ENCODE measurements at places on chromosomes 5 and 9.
A peak's percentile ranks its signal among the peaks of the same experiment; 100 is the strongest.

DNA sequence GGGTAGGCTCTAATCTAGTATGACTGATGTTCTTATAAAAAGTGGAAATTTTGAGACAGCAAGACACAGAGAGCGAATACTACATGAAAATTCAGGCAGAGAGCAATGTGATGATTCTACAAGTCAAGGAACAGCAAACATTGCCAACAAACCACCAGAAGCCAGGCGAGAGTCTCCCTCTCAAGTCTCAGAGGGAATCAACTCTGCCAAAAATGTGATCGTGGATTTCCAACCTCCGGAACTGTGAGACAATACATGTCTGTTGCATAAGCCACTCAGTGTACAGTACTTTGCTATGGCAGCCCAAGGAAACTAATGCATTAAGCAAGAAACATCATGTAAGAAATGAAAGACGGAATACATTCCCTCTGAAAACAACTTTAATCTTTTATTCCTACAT, 52.1 kb upstream of the CCNG1 start:
- DNase-seq: no peak

DNA sequence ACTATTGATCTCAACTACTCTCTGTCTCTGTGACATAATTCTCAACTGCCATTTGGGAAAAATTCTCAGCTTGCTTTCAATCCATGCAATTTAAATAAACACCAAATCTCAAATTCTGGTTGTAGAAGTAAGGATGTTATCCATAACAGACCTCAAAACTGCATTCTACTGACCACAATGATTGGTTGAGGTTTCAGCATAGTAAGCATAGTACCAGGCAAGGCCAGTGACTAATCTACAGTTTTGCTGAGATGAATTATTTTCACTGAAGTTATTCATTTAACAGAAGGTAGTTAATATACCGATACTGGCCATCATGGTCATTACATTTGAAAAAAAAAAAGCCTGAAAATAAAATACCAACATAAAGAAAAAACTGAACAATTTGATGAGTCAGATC, 488.0 kb upstream of the CDH18 start:
- no peak for DNase-seq

GRCh38 chr9:22413884-22414283, 32.7 kb upstream of the DMRTA1 start:
- no peak for DNase-seq

GRCh38 chr5:102545175-102545574, 46.4 kb upstream of the SLCO6A1 start:
- no peak for DNase-seq

GRCh38 chr5:111511174-111511830, 1.0 kb downstream of the STARD4 start:
- no peak for DNase-seq

GRCh38 chr5:154287136-154287535, 96.6 kb downstream of the GALNT10 start:
- no peak for DNase-seq

- peak; percentile 80 for DNase-seq
Observed at GRCh38 chr9:128026255-128026772, 40.8 kb downstream of the NAIF1 start.

- DNase-seq: no peak
Observed at GRCh38 chr5:14829396-14829795, 42.2 kb downstream of the ANKH start.

DNA sequence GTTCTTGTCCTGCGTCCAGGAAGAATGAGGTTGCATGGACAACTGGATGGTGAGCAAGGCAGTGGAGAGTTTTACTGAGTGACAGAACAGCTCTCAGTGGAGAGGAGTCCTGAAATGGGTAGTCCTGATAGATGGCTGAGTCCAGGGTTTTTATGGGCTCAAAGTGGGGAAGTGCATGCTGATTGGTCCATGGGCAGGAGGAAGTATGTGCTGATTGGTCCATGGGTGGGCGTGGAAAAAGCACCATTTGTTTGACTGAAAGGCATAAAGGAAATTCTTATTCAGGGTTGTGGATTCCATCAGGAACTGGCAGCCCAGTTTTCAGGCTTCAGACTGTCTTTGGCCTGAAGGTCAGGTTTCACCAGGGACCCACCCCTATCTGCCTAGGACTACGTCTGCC, 10.6 kb downstream of the FSD1L start:
- DNase-seq: no peak

DNA sequence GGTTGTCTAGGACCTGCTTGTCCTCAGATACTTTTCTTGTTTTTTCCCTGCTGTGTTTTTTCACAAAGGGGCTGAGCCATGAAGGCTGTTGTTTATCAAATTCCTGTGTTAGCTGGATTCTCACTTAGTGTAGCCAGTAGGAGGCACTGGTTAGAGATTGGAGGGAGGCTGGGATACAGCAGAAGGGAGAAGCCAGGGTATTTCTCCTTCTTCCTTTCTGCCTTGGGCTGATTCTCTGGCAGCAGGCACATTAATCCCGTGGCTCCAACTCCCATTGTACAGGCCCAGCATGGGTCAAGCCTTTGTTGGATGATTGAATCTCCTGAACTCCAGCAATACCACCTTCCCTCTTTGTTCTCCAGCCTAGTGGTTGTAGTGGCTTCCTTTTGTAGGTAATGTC, 46.4 kb upstream of the FAM170A start:
- DNase-seq: no peak

DNA sequence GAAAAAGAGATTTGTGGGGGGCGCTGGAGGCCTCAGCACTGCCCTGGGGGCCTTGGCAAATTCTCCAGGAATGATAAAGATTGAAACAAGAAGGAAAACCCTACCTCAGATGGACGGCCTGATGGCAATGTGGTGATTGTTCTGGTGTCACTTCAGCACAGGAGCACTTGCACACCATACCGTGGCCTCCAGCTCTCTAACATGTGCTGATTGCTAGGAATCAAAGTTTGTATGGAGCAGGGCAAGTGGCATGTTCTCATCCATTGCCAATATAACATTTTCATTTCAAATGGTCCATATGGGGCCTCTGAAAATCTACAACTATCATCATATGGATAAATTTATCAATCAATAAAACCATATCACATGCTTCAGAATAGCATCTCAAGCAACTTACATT, 253.0 kb downstream of the DEPDC1B start:
- no peak for DNase-seq

GRCh38 chr5:148831590-148832565, 5.5 kb downstream of the ADRB2 start:
- no peak for DNase-seq

DNA sequence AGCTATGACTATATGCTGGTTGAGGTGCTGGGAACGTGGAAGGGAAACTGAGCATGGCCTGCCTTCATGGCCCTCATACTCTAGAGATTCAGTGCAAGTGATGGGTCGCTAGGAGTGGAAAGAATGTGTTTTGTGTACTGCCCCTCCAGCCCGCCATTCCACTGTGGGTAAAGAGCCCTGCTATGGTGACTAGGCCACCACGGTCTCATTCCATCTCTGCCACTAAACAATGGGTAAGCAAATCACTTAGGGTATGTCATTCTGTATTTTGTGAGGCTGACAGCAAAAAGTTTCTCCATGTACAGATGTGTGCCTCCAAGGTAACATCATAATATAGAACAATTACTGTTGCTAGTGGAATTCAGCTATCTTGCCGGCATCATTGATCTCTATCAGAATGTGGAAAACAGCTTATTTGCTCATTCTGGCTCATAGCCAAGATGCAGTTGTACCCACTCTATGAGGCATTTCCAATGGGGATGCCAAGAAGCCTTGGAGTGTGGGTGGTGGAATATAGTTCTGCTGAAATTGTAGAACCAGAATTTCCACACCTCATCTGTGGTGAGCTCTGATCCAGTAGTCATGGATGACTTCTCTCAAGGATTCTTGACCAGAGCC, 12.5 kb downstream of the SMARCA2 start:
- no peak for DNase-seq

DNA sequence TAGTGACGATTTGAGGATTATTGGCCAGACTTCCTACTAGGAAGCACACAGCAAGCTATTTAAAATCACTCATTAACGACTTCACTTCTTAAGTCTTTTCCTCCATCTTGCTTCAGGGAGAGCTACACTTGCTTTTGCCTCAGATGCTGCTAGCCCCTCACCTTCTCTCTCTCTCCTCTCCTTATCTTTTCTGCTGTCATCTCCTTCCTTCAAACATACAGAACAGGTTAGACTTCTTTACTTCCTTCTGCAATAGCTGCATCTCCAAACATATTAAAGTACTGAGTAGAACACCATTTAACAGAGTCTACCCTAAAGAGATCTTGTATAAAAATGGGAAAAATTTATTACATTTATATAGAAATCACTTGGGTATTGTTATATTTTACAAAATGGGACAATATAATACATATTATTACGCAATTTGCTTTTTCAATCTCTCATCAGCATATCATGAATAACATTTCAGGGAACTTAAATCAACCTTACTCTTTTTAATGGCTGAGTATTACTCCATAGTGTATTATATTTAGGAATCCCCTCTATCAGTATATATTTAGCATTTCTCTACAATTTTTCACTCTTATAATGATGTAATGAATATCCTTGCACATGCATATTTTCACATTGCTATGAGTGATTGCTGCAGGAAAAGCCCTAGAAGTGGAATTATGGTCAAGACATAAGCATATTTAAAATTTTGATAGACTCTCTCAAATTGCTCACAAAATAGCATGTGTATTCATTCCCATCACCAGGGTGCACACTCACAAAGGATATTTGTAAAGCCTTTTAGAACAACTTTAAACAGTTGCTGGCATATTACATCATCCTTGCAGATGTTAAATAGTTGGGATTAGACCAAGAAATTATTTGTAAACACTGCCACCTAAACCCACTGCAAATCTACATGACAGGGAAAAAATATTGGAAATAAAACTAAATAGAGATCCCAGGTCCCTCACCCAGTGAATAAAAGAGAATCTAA, 164.5 kb upstream of the NFIB start:
- DNase-seq: no peak

- DNase-seq: no peak
Observed at GRCh38 chr5:119331566-119332095, 24.2 kb upstream of the TNFAIP8 start.

DNA sequence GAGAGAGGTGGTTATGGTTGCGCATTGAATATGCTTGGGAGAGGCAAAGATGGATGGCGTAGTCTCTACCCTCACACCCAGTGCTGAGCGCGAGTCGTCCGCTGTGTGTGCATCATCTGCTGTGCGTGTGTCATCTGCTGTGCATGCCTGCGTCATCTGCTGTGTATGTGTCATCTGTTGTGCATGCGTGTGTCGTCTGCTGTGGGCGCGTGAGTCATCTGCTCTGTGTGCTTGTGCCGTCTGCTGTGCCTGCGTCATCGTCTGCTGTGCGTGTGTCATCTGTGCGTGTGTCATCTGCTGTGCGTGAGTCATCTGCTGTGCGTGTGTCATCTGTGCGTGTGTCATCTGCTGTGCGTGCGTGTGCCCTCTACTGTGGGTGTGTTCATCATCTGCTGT, 68.0 kb upstream of the IRX4 start:
- no peak for DNase-seq

- DNase-seq: no peak
Observed at GRCh38 chr9:88272986-88273385, 115.3 kb upstream of the SPIN1 start.

GRCh38 chr5:62284946-62285891, 20.8 kb upstream of the KIF2A start:
- peak; percentile 19 for DNase-seq

GRCh38 chr9:114383521-114384231, 4.1 kb downstream of the AKNA start:
- DNase-seq: no peak

GRCh38 chr5:27171761-27172261, 133.4 kb upstream of the CDH9 start:
- no peak for DNase-seq

GRCh38 chr5:44536650-44537260, 147.5 kb upstream of the FGF10 start:
- no peak for DNase-seq

DNA sequence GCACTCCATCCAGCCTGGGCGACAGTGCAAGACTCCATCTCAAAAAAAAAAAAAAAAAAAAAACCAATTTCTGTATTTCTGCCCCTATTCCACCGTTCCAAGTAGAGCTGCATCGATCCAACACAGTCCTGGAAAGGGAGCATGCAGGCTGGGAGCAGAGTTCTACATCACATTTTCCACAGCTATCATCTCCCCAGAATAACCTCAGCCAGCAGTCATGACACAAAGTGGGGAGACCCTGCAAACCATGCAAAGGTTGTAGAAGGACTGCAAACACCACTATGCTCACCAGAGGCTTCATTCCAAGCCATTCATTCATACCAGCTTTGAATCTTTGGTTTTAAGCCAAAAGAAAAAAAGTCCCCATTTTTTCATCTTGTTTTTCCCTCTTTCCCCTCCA, 20.8 kb upstream of the ZNF354A start:
- DNase-seq: no peak

DNA sequence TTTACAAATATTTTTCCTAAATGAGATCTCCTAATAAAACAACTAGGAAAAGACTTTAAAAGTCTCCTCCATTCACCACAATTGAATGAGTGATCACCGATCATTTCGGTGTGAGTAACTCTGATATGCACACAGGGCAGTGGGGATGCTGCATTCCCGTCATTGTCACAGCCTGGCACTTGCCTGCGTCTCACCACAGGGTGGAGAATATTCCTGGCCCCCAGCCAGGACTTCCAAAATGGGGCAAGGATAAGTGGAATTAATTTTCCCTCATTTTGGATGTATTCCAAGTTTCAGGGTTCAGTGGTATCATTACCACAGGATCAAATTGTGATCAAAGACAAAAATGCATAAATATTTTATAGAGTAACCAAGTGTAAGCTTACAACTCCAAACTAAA, 107.1 kb downstream of the CTNND2 start:
- DNase-seq: no peak

DNA sequence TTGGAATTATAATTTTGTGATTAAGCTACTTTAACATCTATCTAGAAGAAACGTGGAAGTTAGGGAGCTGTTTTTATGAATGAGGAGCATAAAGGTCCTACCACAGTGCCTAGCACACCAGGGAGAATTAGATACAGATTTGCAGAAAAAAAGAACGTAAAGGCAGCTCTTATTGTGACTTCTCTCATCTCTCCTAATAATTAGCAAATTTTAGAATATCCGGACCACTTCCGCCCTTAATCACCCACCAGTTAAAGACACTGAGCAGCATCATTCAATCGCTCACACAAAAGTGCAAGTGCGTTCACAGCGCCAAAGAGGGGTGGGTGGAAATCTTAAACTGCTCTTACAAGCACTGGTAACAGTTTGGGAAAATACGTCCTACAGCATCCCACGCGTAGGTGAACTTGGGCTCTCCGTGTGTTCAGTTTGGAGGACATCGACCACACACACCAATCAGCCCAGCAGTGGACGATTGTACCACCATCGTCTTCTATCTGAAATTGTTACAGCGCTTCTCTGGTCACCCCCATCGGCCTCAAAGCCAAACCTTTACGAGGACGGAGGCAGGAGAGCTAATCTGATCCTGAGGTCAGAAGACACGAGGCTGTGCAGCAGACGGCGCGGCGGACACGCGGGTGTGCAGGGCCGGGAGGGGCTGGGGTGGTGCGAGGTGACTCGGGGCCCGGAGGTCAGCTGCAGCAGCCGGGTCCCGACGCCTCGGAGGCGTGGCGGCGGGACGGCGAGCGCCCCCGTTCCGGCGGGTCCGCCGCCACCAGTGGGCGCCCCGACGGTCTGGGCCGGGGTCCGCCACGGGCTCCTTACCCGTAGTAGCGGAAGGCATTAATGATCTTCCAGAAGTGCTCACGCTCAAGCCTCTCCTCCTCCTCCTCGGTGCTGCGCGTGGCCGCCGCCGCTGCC, 646 bp downstream of the CARNMT1 start:
- no peak for DNase-seq
